Karpas-422 (cell line): ENCODE measurements at places on chromosomes 3 and 15. TPM values are rescaled to one million over a fixed set of nuclear protein-coding genes. Genes with fewer than 3 reads are reported as not detected.

GRCh38 chr3:170766253-170766652 lies 103.7 kb downstream of the RPL22L1 start:
- no peak for DNase-seq

GRCh38 chr3:50288387-50289007 lies 3.7 kb downstream of the IFRD2 start:
- DNase-seq, result no peak

GRCh38 chr3:166445865-166446264 lies 608.6 kb upstream of the BCHE start:
- DNase-seq, result no peak

- DNase-seq, result no peak
Measured at GRCh38 chr3:182740710-182741109, 52.6 kb upstream of the ATP11B start.

GRCh38 chr15:31964586-31965307 lies 65.6 kb upstream of the CHRNA7 start:
- DNase-seq, result no peak

DNA sequence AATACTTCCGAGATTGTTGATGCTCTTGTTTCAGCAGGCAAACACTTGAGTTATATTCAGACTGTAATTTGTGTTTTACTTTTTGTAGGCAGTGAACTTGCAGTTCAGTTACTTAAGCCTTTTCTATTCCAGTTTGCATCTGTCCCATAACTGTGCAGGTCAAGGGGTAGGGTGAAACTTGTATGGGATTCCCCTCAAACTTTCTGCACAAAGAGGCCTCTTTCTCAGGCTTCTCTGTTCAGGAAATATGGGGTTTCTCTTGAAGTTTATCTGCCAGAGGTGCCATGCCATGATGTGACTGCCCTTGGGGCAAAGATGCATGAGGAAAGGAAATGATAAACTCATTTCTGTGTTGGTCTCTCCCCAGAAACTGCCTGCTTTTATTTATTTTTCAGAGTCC lies 66.7 kb downstream of the SLC24A1 start:
- no peak for DNase-seq

GRCh38 chr3:65783117-65783516 lies 255.6 kb downstream of the MAGI1 start:
- no peak for DNase-seq

DNA sequence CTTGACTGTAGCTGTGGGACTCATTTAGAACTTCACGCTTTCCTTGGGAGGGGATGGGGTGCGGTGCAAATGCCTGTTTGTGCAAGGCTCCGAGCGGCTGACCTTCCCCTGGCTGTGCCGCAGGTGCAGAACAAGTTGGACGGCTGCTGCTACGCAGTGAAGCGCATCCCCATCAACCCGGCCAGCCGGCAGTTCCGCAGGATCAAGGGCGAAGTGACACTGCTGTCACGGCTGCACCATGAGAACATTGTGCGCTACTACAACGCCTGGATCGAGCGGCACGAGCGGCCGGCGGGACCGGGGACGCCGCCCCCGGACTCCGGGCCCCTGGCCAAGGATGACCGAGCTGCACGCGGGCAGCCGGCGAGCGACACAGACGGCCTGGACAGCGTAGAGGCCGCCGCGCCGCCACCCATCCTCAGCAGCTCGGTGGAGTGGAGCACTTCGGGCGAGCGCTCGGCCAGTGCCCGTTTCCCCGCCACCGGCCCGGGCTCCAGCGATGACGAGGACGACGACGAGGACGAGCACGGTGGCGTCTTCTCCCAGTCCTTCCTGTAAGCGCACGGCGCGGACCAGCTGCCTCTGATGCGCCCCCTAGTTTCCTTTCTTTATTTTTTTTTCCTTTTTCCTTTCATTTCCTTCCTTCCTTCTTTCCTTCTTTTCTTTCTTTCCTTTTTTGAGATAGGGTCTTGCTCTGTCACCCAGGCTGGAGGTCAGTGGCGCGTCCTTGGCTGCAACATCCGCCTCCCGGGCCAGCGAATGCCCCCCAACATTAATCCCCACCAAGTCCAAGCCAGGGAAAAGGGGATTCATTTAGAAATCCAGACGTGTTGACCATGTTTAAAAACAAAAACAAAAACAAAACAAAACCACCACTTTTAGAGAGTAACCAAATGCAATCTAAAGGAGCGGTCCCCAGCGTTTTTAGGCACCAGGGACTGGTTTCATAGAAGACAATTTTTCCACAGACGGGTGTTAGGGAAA lies 42.7 kb downstream of the EIF2AK4 start:
- no peak for DNase-seq

Gene HRH1
- 6.2 and 9.6 TPM in 2 replicates for total RNA-seq

GRCh38 chr3:167493244-167493643 lies 19.4 kb upstream of the SERPINI2 start:
- peak; percentile 56 for DNase-seq

Gene SEMA7A
- 41.6 and 49.1 TPM in 2 replicates for total RNA-seq

Gene IL20RB
- total RNA-seq, result 1.1 and 3.2 TPM in 2 replicates

Gene OR5H15
- total RNA-seq, result not detected in 2 replicates

- DNase-seq, result no peak
Measured at GRCh38 chr3:171986757-171987518, 52.4 kb upstream of the FNDC3B start.

GRCh38 chr3:75171630-75172230 lies 492.4 kb upstream of the FRG2C start:
- DNase-seq, result peak; percentile 63

DNA sequence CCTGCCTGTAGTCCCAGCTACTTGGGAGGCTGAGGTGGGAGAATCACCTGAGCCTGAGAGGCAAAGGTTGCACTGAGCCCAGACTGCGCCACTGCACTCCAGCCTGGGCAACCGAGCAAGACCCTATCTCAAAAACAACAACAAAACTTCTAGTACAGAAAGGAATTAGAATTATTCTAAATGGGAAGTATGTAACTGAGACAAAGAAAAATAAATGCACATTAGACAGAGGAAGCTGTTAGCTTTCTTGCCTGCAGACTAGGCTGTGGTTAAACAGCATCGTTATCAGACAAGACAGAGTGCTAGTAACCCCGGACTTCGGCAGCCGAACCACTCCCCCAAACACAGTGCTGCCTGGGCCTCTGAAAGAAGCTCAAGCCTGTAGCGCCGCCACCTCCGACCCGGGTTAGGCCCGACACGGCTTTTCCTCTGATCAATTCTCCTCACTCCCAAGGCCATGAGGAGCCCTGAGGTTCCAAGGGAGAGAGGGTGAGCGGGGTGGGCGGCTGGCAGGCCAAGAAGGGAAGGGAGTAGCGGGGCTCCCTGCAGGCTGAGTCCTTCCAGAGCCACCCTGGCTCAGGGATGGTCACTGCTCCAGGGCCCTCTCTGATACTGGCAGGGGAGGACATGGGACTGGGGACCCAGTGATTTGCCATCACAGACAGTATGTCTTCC lies 44.8 kb upstream of the MUC4 start:
- DNase-seq, result no peak

- DNase-seq, result no peak
Measured at GRCh38 chr3:58495101-58495500, 3.2 kb downstream of the KCTD6 start.

Gene NUDT16
- 0.93 and 3.1 TPM in 2 replicates for total RNA-seq

- DNase-seq, result peak; percentile 56
Measured at GRCh38 chr3:4067893-4068292, 235.3 kb upstream of the SETMAR start.

Gene GOLGB1
- total RNA-seq, result 26.5 and 32.5 TPM in 2 replicates

GRCh38 chr15:39243396-39243795 lies 337.5 kb upstream of the THBS1 start:
- no peak for DNase-seq

DNA sequence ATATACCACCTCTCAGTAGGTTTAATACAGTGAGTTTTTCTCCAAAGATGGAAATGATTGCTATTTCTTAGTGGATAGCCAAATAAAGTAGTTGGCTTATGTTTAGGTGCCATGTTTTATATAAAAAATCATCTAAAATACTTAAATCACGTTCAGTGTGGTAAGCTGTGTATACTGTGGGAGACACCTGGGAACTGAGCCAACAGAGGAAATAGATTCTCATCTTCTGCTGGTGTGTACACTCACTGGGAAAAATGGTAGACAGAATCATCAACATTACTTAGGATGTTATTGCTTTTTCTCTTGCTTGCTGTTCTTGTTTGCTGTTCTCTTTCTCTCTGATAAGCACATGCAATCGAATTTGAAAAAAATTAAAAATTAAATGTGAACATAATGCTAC lies 112.6 kb upstream of the MB21D2 start:
- no peak for DNase-seq

Gene ELL3
- total RNA-seq, result 522 and 565 TPM in 2 replicates

Gene ABCC5
- 79.9 and 86.5 TPM in 2 replicates for total RNA-seq

GRCh38 chr3:154059833-154060232 lies 61.4 kb upstream of the ARHGEF26 start:
- DNase-seq, result no peak

Gene HOMER2
- 30.4 and 48.5 TPM in 2 replicates for total RNA-seq

Gene IL5RA
- total RNA-seq, result not detected in 2 replicates
